ENCODE measurements at places on chromosomes 16 and 17.

DNA sequence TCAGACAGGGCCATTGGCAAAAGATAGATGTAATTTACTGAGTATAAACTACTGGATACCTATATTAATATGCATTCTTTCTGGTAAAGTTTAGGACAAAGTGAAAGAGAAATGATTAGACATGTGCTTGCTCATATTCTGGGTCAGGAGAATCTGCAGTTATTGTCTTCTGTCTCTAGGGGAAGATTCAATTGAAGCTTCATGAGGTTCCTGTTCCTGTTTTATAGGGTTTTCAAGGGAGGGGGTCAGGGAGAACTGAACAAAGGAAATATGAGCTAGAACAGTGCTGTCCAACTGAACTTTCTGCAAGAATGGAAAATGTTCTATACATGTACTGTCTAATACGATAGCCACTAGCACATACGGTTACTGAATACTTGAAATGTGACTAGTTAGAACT, 59.3 kb upstream of the CORO6 start:
- DNase-seq, result no peak

GRCh38 chr16:50316102-50316847, 49.9 kb downstream of the ADCY7 start:
- DNase-seq, result no peak

DNA sequence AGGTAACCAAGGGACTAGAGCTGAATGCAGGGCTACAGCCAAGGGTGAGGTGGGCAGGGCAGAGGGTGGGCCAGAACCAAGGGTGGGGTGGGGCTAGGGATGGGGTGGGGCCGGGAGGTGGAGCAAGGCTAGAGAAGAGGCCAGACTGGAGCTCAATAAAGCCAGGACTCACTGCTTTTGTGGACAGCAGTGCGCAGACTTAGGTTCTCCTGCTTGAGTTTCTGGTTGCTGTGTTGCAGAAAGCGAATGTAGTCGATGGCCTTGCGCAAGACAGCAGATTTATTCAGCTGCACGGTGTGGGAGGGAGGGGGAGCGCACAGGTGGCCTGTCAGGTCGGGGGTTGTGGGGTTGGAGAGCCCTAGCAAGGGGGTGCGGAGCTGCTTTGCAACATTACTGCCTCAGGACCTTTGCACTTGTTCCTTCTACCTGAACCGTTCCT, 18.7 kb downstream of the SREBF1 start:
- no peak for DNase-seq

GRCh38 chr16:9567666-9568065, 476.2 kb downstream of the HAPSTR1 start:
- DNase-seq, result no peak

GRCh38 chr17:27783440-27784350, 16.6 kb downstream of the NOS2 start:
- no peak for DNase-seq

- DNase-seq, result no peak
Observed at GRCh38 chr17:3167574-3167973, 29.7 kb upstream of the OR1A2 start.

- no peak for DNase-seq
Observed at GRCh38 chr17:2030779-2031163, 818 bp downstream of the DPH1 start.

- DNase-seq, result no peak
Observed at GRCh38 chr16:78069913-78070312, 29.5 kb upstream of the WWOX start.

DNA sequence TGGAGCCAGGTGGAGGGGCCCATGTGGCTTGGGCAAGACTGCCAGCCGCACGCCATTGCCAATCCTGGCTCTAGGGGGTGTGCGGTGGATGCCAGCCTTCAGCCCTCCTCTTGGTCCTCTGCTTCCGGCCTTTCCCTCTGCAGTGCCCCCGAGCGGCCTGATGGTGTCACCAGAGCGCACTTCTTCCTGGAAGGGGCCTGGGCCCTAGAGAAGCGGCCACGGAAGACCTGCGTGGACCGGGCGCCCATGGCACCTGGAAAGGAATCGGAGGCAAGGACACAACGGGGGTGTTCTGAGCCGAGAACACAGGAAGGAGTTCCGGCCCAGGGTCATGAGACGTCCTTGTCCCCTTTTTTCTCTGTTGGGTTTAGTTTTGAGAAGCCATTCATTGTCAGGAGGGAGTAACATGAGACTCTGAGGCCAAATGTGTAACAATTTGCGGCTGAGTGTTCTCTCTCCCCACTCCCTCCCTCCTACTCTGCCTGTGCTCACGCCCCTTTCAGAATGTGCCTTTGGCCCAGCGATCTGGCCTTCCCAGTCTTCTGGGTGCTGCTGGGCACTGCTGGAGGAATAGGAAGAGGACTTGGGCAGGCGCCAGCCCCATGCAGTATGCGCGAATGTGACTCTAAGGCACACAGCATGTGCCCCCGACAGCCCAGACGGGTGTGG, 92.8 kb downstream of the IRX3 start:
- peak; percentile 84 for DNase-seq

- DNase-seq, result no peak
Observed at GRCh38 chr17:2136241-2136640, 81.3 kb downstream of the HIC1 start.

GRCh38 chr17:17191346-17191792, 14.8 kb downstream of the PLD6 start:
- no peak for DNase-seq

- peak; percentile 72 for DNase-seq
Observed at GRCh38 chr17:63445954-63446752, at the start of gene CYB561. CYB561 (minus strand) TSS chr17:63446306; CDS start chr17:63437547, 8,759 bp downstream.

DNA sequence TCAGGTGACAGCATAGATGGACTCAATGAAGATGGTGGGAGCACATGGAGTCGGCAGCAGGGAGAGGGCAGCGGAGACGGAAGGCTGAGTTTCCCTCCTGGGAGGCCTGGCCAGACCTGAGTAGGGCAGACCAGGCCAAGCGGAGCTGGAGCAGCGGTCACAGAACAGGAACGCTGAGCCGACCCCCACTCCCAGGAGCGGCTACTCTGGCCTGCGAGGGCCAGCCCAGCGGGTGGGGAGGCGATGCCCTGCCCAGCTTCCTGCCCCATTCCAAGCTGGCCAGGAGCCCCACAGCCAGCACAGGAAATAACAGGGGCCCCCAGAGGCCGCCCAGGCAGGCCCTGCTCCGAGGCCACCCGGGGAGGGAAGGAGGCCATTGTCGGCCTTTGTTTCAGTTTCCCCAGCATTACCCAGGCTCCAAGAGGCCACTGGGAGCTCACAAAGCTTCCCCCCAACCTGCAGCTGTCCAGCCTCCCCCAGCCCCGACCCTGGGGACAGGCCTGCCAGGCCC, 79.8 kb downstream of the ZNF423 start:
- DNase-seq, result peak; percentile 66

All from right hindlimb (tissue), 1 donor.